ENCODE measurements at places on chromosomes 4 and X.

DNA sequence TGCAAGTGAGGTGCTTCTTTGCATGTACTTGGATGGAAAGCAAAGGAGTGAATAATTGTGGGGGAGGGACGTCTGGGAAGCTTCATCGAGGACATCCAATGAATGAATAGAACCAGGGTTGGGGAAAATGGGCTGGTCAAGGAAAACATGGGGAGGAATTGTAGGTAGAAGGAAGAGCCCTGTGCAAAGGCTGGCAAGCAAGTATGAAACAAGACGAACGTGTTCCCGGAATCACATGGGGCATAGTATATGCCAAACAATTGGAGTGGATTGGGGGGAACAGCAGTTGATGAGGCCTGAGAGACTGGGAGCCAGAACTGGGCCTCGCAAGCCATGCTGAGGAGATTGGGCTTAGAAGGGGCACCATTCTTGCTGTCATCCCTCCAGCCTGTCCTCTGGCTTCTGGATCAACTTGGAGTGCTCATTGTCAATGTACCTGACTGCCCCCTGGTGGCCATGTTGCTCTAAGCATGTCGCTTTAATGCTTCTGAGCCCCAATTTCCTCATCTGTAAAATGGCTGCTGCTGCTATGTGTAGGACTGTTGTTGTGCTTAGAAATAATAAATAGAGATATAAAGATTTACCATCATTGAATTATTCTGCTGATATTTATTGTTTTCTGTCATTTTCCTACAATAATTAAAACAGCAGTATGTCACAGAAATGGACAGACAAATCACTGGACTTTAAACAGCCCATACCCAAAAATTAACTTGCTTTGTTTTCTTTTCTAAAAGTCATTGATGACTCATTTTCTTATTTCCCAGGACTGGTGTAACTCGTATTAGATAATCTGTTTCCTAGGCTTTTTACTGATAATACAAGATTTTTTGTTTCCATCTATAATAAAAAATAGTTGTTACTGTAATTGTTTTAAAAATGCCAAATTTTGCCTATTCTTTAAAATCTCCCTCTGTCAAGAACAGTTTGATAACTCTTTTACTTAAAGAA lies 66.4 kb downstream of the JADE3 start:
- DNase-seq = peak; percentile 10

DNA sequence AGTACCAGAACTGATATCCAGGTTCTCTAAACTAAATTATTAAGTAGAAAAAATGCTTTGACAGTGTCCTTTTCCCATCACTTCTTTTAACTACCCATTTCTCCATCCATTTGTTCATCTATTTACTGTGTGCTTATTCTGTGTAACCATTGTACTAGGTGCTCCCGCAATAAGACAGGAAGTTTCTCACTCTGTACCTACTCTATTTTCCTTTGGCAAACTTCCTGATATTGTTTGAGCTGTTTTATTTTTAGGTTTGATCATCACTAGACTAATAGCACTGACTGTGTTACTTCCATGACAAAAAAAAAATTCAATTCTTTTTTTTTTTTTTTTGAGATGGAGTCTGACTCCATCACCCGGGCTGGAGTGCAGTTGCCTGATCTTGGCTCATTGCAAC lies 102.5 kb upstream of the CASK start:
- no peak for DNase-seq

DNA sequence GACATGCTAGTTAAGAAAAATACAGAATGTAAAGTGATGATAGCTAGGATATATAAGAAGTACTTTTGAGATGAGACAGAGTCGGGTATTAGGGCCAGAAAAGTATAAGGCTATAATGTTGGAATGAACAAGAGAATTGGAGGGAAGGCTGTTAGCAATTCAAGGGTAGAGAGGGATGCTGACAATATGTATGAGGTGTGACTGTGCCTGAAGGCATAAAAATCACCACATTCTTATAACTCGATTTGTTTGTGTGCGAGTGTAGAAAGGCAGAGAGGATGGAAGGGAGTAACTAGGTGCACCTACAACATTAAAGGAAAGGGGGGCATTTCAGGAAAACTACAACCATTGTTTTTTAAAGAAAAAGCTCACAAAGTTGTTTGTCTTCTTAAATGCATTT lies 86.0 kb downstream of the FAT4 start:
- no peak for DNase-seq

DNA sequence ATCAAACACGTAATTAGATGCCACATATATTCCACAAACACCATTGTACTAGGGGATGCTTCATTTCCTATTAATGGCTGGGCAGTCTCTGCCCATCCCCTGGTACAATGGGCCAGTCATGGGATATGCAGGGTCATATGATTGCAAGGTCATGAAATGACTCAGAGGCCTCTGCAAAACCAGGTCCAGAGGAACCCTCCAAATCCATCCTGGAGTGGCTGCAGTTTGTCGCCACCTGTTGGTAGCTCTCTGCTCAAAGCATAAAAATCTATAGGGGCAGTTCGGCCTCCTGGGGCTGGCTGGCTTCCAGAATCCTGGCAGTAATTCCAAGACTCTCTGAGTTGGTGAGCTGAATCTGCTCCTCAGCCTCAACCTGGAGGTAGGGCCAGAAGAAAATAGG lies 22.9 kb upstream of the PUDP start:
- no peak for DNase-seq

DNA sequence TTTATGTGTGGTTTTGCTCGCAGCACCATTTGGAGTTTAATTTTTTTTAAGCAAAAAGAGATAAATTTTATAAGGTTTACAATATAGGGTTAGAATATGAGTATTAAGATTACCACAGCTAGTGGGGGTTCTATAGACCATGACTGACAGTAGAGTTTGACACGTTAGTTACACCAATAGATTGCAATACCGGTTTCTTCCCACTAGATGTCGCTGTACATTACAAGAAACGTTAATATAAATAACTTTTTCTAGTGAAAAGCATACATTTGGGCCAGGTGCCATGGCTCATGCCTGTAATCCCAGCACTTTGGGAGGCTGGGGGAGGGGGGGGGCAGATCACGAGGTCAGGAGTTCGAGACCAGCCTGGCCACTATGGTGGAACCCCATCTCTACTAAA lies 433.6 kb downstream of the MAGEB5 start:
- DNase-seq = no peak

GRCh38 chrX:73877687-73878086 lies 314.7 kb downstream of the CHIC1 start:
- no peak for DNase-seq

DNA sequence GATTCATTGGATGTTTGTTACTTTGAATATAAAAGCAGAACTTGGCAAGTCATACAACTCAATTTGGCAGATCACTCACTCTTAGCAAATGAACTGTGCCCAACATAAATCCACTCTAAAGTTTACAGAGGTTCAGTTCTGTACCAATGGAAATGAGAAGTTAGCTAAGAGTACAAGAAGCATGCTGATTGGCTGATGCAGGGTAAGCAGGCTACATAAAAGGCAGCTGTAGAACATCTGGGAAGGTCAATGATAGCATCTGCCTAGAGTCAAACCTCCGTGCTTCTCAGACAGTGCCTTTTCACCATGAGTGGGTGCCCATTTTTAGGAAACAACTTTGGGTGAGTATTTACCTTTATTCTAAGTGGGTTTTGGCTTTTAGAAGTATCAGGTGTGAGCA lies at the start of gene TDO2:
TDO2 (plus strand) TSS at position 244 of the 400 bp plus-strand sequence; CDS start at position 307, 63 bp downstream.
- DNase-seq = no peak

DNA sequence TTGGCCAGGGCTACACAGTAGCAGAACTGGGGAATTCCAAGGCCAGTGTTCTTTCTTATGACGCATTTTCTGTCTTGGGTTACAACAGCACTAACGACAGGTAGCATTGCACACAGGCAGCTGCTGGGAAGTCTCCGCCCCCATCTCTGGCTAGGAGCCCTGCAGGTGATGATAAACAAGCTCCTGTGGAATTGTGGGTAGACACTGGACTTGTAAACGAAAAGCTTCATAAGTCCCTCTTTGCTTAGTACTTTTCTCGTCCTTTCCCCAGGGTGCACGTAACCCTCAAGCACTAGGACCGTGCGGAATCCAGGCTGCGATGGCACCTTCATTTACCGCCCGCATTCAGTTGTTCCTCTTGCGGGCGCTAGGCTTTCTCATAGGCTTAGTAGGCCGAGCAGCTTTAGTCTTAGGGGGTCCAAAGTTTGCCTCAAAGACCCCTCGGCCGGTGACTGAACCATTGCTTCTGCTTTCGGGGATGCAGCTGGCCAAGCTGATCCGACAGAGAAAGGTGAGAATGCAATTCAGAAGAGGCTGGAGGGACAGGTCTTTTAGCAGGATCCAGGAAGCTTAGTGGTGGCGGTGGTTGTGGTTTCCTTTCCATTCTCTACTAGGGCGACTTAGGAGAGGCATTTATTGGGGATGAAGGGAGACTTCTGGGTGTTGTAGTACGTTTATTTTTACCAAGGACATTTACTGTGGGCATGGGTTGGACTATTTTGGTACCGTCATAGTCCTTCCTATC lies at the start of gene FAAH2:
FAAH2 (plus strand) TSS at position 200 of the 745 bp plus-strand sequence; CDS start at position 320, 120 bp downstream.
- DNase-seq = peak; percentile 64

- DNase-seq = no peak
These were observed 109.1 kb upstream of the DIPK2B start for GRCh38 chrX:45309801-45310200.

- DNase-seq = no peak
These were observed 7.3 kb downstream of the TAB3 start for GRCh38 chrX:30881797-30882196.

- no peak for DNase-seq
These were observed 10.1 kb downstream of the DHX15 start for GRCh38 chr4:24574236-24574635.

DNA sequence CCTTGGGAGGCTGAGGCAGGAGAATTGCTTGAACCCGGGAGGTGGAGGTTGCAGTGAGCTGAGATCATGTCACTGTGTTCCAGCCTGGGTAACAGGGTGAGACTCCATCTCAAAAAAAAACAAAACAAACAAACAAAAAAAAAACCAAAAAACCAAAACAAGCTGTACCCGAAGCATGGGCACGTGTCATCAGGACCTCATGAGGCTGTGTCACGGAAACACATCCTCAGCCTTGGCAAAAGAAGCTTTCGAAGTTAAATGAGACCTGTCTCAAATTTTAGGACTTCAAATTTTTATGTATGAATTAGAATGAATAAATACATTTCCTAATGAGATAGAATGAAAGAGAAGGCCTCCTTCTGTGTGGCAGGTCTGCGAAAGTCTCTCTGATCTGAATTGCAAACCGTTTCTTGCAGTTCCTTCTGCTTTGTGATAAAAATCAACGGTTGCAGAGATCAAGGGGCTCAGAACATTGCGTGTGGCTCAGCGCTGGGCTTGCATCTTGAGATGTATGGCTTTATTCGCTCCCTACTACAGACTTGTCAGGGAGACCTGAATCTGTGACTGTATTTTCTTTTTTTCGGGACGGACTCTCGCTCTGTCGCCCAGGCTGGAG lies 19.5 kb upstream of the CRLF2 start:
- no peak for DNase-seq

GRCh38 chr4:168272488-168272887 lies 46.1 kb downstream of the DDX60 start:
- DNase-seq = no peak

DNA sequence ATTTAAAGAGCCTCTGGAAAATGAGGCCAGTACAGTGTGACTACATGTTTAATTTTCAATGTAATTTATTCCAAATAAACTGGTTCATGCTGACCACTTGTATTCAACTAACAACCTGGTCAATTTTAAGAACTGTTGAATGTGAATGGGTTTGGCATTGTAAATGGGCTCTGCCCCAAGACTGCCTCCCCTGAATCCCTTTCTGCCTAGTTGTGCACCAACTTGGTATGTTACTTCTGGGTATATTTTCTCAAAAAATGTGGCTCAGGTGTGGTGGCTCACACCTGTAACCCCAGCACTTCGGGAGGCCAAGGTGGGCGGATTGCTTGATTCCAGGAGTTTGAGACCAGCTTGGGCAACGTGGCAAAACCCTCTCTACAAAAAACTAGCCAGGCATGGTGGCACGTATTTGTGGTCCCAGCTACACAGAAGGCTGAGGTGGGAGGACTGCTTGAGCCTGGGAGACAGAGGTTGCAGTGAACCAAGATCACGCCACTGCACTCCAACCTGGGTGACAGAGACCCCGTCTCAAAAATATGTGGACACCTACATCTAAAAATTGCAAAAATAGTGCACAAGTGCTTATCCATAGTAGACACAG lies 7.2 kb downstream of the RPL9 start:
- no peak for DNase-seq

GRCh38 chrX:44432641-44433040 lies 89.2 kb upstream of the EFHC2 start:
- no peak for DNase-seq

DNA sequence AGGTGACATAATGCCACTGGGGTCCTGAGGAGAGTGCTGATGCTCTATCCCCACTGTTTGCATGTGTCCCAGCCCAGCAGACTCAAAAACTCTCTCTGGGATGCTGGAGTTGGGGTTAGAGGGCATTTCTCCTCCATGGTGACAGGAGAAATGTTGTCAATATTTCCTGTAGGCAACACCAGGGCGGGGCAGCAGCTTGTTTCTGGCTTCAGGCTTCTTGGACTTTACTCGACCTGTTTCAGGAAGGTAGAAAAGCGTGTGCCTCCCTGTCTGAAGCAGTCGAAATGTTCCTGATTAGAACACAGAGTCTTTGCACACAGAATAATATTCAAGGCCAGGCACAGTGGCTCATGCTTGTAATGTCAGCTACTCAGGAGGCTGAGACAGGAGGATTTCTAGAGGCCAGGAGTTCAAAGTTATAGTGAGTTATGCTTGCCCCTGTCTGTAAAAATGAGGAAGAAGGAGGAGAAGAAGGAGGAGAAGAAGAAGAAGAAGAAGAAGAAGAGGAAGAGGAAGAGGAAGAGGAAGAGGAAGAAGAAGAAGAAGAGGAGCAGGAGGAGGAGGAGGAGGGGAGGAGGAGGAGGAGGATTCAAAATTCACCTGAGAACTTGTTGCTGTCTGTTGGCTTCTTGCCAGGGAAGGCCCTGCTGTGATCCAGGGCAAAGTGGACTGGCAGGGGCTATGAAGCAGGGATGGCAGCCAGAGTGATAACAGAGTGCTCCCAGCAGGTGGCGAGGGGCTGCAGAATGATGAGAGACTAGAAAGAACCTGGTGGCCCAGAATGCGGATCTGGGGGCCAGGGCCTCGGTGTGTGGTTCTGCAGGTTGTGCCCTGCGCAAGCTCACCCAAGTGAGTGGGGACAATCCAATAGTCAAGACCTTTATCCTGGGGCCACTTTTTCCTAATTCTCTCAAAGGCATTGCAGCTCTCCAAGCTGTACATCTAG lies 82.9 kb downstream of the RTL5 start:
- no peak for DNase-seq

All from NCI-H2081 treated with DMSO at 0.1 percent for 48 hours (cell line).